ENCODE measurements at places on chromosomes 2 and 18.

- DNase-seq, result no peak
These were observed 1594.6 kb upstream of the SLC39A10 start for GRCh38 chr2:194062401-194062800.

GRCh38 chr2:36781907-36782720 is 85.6 kb downstream of the VIT start:
- peak; percentile 14 for DNase-seq

- no peak for DNase-seq
These were observed 104.8 kb upstream of the WDR75 start for GRCh38 chr2:189336276-189336975.

GRCh38 chr2:20304411-20304810 is 46.2 kb downstream of the PUM2 start:
- DNase-seq, result no peak

DNA sequence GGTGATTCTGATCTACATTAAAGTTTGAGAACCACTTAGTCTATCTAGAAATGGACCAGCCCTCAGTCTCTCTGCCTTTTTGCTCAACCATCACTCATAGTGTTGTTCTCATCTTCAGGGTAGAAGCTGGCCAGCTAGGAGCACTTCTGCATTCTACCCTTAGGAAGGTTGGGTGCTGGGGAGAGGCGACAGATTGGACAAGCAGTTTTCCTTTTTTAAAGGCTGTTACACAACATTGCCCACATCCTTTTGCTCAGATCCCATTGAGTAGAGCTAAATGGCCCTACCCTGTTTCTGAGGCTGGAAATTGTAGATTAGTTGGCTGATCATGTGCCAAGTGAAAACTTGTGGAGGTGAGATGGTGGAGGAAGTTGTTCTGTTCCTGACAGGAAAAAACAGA is 35.6 kb downstream of the OSBPL6 start:
- DNase-seq, result peak; percentile 27

GRCh38 chr2:217853301-217853881 is 149.4 kb downstream of the TNS1 start:
- DNase-seq, result peak; percentile 29

DNA sequence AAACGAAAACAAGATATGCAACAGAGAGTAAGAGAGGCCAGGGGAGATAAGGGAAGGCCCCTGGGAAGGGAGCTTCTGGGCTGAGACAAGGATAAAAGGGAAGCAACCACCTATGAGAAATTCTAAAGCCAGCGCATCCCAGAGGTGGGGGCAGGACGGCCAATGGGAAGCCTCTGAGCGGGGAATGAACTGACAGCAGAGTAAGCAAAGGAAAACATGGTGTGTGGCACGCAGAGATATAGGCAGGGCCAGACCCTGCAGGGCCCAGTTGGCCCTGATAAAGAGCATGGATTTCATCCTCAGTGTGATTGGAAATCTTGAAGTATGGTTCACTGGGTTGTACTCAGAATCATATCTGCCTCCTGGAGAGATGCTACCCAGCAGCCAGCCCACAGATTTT is 78.7 kb downstream of the IRS1 start:
- no peak for DNase-seq

DNA sequence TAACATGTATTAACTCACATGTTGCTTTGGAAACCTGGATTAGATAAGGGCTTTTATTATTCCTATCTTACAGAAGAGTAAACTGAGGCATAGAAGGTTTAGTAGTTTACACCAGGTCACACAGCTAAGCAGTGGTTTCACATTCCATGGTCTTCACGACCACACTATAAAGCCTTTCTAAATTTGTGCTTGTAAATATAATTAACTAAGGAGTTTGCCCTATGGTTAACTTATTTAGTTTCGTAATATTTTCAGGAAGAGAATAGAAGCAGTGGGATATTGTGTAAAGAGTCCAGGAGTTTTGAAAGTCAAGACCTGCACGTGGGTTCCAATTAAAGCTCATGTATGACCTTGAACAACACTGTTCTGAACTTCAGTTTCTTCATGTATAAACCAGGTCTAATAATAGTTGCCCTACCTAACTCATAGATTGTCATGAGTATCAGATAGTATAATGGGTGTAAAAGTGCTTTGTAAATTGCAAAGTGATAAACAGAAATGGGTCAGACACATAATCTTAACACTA is 19.5 kb upstream of the SOS1 start:
- peak; percentile 76 for DNase-seq

DNA sequence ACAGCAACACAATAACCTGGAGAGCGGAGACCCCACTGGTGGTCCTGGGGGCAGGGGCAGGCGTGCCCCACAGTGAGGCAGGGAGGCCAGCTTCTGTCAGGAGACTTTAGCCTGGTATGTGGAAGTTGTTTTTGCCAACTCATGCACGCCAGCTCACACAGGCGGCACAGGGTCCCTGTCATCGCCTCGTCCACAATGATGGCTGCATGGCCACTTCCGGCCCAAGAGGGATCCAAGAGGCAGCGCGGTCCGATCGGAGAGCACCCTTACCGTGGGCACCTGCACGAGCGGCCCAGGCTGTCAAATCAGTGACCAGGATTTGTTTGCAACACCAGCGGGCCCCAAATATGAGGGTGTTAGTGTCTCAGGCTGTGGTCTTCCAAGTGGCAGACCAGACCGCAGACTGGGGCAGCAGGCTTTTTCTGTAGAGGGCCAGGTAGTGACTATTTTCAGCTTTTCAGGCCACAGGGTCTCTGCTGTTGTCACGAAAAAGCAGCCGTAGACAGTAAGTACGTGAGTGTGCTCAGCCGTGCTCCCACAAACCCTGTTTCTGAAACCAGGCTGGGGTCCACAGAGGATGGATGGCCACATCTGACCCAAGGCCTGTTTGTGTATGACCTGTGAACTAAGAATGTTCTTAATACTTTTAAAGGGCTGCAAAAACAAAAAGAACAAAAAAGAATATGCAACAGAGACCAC is 21.2 kb downstream of the SNED1 start:
- DNase-seq, result no peak

GRCh38 chr18:5173646-5174045 is 23.4 kb downstream of the AKAIN1 start:
- DNase-seq, result no peak

GRCh38 chr2:196515608-196516007 is 123.9 kb upstream of the CCDC150 start:
- no peak for DNase-seq

DNA sequence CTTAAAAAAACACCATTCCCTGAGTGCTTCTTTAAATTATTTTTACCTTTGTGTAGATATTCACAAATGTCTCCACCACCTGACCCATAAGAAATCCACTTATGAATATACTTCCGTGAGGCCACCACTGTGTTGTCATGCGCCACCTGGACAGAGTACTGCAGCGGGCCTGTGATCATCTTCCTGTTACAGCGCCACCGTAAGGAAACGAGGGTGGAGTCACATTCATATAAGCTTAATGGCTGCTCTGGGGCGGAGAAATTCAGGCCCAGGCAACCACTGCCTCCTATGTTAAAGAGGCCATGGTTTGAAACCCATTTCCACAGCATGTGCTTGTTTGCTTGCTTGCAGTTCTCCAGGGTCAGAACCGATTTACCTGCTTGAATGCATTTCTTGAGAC is 17.7 kb downstream of the PLA2R1 start:
- DNase-seq, result no peak

DNA sequence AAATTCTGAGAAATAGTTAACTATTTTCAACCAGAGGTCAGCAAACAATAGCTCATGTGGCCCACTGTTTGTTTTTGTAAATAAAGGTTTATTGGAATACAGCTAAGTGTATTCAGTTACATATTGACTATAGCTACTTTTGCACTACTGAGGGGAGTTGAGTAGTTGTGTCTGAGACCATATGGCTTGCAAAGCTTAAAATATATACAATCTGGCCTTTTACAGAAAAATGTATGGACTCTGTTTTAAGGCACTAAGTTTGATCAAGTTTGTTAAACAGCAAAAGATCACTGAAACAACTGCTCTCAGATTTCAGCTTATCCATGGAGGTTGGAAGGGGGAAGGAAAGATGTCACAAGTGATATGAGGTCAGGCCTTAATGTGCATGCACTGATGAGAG is 667.1 kb downstream of the CNTNAP5 start:
- DNase-seq, result no peak

- DNase-seq, result peak; percentile 95
These were observed 35.3 kb downstream of the RAB31 start for GRCh38 chr18:9743200-9744016.

GRCh38 chr2:176502619-176503018 is 233.4 kb downstream of the MTX2 start:
- DNase-seq, result no peak

DNA sequence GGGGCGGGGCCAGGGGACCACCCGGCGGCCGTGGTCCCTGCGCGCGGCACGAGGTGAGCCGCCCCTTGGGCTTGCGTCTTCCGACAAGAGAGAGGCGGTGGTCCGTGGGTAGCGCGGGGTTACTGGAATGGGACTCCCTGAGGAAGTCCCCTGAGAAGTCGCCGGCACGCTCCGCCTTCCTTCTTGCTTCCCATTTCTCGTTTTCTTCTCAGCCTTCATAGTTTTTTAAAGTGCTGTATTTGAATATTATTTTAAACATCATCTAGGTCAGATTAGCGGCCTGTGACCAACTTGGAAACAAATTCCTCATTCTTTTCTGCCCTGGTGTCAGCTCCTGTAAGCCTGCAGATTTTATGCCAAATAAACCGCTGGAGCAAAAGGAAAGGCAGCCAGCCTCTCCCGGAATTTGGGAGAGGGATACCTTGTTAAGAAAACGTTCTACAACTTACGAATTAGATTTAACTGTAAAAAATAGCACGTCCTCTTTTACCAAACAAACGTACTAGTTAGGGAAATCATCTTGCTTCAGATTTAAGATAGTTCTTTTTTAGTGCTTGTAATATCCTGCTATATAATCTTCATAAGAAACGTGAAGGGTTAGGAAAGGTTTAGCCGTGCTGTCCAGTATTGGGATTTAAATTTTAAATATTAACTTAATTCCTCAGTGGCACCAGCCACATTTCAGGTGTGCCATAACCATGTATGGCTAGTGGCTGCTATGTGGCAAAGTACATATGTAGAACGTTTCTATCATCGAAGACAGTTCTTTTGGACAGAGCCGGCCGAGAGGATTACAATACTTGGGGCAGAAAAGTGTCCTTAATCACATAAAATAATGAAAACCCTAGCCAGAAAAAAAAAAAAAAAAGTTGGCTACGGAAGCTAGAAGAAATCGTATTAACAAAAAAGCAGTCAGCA is 628 bp upstream of the PTPN2 start:
- peak; percentile 97 for DNase-seq

- no peak for DNase-seq
These were observed 87.0 kb downstream of the EIPR1 start for GRCh38 chr2:3290655-3291054.

GRCh38 chr2:201622306-201622970 is 20.9 kb downstream of the TMEM237 start:
- DNase-seq, result no peak

DNA sequence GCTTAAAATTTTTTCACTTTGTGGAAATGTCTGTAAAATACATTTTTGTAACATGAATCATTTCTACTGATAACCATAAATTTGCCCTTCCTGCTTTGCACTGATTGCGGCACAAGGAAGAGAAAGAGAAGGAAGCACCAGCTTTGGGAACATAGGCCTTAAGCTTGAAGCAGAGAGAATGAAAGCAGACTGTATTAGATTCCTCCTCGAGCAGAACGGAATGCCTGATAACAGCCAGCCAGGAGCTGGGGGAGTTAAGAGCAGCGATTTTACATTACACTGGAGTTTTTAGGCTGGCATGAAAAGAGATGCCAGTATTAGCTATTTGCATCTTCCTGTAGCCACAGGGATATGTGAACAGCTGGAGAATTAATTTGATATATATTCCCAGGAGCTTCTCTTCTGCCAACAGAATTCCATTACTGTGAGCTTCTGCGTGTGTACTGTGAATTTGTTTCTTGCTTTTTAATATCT is 33.5 kb downstream of the CRIM1 start:
- DNase-seq, result no peak

GRCh38 chr2:144324446-144325045 is 195.4 kb downstream of the ZEB2 start:
- DNase-seq, result no peak

DNA sequence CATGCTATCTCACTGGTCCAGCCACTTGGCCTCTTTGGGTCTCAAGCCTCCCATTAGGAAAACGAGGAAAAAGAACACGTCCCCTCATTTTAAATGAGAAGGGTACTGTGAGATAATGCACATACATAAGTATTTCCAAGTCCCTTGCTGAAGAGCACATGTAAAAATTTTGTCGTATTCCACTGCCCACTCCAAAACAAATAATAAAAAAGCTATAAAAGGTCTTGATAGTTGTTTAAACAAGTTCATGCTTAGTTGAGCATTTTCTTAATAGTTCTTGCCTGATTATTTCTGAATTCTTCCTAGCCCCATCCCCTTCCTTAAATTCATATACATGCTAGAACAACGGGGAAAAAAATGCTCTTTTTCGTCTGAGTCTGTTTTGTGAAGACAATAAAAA is 110.2 kb upstream of the RNU4ATAC start:
- DNase-seq, result no peak

- DNase-seq, result no peak
These were observed 88.6 kb downstream of the KCTD18 start for GRCh38 chr2:200421270-200421669.

DNA sequence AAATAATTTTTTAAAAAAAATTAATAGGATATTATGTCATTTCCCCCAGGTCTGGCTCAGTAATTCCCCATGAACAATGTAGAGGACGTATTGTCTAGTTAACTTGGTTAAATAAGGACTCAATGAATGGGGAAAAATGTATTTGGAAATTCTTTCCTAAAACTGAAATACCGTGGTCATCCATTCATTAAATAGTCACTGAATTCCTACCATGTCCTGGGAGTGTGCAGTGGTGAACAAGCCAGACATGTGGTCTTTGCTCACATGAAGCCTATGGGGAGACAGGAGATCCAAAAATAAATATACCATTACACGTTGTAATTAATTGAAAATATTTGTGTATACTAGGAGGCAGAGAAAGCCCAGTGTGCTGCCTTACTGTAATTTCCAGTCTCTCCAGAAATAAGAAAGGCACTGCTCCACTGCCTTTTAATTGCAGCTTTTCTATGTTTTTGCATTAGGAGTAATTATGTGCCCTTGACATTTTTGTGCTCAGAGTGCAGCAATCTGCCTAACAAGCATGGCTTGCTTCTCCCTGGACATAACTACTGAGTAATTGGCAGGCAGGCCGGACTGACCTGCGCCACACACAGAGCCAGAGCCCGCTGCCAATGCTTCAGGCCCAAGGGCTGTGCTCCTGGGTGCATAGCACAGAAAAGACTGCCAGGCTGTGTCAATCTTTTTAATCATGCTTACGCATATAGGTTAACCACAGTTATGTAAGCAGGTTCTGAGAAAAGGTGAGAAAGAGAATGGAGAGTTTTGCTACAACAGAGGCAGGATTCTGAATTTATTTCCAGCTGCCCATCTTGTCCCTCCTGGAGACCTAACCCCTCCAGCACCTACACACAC is 22.2 kb upstream of the TTC39C start:
- no peak for DNase-seq

DNA sequence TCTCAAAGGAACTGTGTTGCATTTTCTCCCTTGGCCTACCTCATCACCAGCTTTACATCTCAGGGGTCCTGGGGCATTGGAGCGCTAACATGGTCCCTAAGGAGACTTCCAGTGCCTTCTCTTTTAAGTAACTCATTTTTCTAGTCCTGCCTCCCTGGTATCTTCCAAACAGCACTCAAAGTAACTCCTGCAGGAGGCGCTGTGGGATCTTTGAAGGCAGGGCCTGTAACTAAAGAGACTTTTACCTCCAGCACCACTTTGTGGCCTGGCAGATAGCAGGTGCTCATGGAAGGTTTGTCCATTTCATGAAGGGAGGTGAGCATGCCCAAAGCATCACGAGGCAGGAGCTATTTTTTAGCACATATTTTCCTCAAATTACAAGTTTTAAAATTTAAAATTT is 411.0 kb upstream of the GYPC start:
- peak; percentile 69 for DNase-seq

- DNase-seq, result no peak
These were observed 926.4 kb upstream of the FANCL start for GRCh38 chr2:59167514-59167913.

All from suppressor macrophage treated with lipopolysaccharide for 4 hours (primary cell).